Stimulated activated CD8-positive, alpha-beta memory T cell treated with anti-CD3 and anti-CD28 coated beads, Interleukin-2, amount 100 ng/mL, for 1 hour (primary cell): ENCODE measurements at places on chromosomes 7 and 10.

GRCh38 chr7:137681657-137682562, 164.9 kb downstream of the DGKI start:
- DNase-seq, result no peak

DNA sequence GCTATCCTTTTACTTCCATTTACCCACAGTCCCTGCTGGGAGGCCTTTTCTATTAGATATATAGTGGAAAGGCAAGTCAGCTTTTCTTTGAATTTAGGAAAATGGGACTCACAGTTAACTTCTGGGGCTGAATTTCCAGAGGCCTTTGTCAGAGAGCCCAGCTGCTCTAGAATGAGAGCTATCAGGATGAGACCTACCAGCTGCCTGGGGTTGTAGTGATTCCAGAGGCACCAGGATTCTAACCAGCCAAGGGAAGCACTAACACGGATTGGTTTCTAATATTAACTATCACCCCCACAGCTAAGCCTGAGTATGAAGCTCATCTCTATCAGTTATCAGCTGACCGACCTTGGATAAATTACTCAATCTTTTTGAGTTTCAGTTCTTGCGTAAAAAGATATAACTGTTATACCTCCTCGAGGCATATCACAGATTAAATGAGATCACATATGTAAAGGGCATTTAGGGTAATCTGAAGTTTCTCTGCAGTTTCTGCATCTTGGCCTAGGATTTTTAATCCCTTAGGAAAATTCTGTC, 56.6 kb upstream of the CALD1 start:
- DNase-seq, result no peak

GRCh38 chr7:133978502-133979295, 148.4 kb upstream of the LRGUK start:
- no peak for DNase-seq

DNA sequence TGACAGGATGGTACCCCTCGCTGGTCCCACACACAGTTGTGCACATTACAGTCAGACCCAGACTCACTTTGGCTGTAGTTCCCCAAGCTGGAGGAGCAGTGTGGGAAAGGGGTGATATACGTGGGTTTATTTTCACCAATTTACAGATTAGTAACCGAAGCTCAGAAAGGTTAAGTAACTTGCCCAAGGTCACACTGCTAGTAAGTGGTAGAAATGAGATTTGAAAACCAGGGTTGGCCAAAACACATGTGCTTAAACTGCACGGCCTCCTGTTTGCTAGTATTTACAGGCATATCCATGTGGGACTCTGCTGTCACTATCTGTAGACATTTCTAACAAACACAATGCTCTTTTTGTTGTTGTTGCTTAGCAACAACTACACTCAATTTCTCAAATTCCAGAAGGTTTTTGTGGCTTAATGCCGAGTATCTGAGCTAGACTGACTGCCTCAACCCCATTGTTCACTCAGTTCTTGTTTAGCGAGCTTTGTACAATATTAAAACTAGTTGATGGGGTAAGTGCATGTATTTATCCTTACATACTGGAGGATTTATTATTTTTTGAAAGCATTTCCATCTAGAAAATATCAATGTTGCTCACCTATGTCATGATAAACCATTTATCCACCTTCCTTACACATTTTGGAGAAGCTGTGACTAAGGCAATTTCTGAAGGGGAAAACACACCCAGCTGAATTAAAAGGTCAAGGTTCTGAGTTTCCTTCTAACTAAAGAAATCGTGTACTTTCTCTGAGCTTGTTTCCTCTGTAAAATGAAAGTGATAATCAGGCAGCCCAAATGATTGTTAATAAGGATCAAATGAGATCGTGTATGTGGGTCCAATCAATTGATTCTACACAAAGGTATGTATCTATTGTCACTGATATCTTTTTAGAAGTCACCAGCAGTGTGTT, 5.3 kb upstream of the TMEM139 start:
- no peak for DNase-seq

GRCh38 chr7:96861-97260, 95.5 kb upstream of the FAM20C start:
- no peak for DNase-seq

DNA sequence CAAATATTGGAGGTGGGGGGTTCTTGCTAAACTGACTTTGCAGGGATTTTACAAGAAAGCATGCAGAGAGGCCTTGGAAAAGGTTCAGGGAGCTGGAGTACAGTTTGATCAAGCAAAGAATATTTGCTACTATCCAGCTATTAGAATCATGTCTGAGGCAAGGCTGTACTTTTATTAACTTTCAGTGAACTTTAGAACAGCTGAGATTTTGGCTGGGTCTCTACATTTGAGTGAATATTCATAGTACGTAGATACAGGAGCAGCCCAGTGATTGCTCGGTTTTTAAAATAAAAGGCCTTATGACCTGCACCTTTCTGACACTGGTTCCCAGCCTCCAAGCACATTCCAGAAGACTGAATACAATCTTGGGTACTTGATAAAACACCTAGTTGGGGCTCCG, 496.8 kb upstream of the AKR1E2 start:
- DNase-seq, result no peak

DNA sequence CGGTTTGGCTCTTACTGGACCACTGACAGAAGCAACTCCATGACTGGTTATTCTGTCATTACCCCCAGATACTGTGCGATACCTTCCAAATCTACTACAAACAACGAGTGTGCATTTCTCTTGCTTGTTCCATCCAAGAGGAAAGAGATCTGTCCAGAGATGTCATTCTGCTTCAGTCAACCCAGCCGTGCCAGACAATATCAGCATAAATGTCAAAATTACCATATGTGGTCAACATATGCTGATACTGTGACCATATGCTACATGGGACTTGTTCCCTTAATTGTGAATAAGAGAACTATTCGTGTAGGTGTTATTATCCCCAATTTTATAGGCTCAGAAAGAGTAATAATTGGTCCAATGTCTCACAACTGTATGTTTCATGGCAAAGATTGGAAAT, 143.2 kb upstream of the PRSS1 start:
- DNase-seq, result no peak

GRCh38 chr7:96304573-96304972, 17.3 kb downstream of the SLC25A13 start:
- DNase-seq, result no peak

- no peak for DNase-seq
Measured at GRCh38 chr7:141624763-141625162, 73.6 kb downstream of the AGK start.

- no peak for DNase-seq
Measured at GRCh38 chr10:61793760-61794703, 107.5 kb upstream of the ARID5B start.

DNA sequence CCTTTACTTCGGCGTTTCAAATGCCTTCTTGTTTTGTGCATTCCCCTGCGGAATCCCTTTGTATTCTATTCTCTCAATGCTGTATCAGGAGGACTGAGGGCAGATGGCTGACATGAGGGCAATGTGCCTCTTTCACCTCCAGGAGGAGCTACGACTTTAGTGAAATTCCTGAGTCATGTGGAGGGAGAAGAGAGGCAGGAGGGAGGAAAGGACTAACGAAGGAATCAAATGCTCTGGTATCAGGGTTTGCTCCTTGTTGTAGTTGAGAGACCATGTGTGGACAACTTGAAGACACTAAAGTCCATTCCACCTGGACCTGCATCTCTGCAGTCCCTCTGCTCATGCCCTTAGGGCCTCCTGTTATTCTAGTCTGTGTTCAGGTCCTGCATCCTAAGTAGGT, 40.2 kb upstream of the PRSS58 start:
- no peak for DNase-seq

DNA sequence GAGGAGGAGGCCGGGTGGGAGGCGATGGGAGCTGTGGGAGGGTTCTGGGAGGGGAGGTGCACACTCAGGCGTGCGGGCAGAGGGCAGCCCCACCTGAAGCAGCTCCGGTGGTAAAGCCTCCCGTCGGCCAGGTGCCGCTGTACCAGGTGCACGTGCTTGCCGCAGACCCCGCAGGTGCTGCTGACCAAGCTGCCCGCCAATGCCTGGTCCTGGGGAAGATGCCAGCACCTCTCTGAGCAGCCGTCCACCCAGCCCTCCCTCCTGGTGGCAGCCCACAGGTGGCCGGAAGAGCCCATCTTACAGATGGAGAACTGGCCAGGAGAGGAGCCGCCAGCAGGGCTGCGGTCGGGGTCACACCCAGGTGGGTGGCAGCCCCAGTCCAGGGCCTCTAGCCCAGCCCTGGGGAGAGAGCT, 12.6 kb downstream of the MICALL2 start:
- no peak for DNase-seq

GRCh38 chr10:79492839-79493238, 19.5 kb upstream of the EIF5AL1 start:
- no peak for DNase-seq

DNA sequence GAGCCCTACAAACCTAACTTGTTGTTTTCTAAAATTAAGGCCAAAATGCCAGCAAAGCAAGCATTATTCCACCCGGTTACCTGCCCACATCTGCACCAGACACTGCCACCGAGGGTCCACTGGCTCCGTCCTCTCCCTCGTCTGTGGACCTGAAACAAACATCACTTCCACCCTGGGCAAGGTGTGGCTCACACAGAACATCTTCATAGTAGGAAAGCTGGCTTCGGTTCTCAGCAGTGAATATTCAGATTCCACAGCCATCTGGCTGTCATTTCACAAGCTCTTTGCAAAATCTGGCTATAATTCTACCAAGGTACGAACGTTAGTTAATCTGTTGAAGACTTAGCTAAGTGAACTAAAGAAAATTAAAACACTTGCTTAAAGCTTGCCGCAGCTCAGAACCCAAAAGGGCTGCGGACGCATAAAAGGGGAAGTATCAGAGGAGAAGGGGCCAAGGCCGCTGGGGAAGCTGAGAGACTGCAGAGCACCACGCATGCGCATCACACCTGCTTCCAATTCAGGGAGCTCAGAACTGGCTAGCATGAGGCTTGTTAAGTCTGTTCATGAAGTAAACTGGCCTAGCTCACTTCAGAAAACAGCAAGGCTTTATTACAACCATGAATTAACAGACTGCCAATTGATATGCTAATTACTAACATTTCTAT, 46.1 kb downstream of the PTPRN2 start:
- DNase-seq, result no peak
